ENCODE measurements at places on chromosomes 5 and 9. TPM values are rescaled to one million over a fixed set of nuclear protein-coding genes. Genes with fewer than 3 reads are reported as not detected.
A peak's percentile ranks its signal among the peaks of the same experiment; 100 is the strongest.

GRCh38 chr5:89457411-89458331 lies 574.7 kb upstream of the MEF2C start:
- no peak for DNase-seq

DNA sequence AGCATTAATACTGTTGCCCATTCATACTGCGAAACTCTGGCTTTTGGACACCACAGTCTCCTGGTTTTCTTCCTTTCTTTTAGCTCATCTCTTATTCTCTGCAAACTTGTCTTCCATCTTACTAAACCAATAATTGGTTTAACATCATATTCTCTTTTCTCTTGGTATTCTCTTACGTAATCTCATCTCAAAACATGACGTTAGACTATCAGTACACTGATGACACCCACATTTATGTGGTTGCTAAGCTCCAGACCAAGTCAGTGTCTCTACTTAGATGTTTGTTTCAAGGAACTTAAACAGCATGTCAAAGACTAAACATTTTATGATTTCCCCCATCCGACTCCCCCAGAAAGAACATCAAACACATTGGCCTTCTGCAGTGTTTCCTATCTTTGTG lies 2.1 kb downstream of the PRRC1 start:
- DNase-seq, result no peak

DNA sequence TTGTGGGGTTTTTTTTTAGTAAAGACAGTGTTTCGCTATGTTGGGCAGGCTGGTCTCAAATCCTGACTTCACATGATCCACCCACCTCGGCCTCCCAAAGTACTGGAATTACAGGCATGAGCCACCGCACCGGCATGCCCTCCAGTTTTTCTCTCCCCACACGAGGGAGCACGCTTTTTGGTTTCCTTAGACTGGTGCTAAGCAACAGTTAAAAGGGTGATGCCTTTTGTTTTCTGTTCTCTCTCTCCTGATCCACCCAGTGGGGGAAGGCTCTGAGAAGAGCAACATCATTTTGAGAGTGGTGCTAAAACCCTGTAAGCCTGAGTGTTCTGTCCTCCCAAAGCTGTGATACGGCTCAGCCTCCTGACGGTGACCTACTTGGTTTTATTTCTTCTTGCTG lies 146.6 kb downstream of the MAN2A1 start:
- no peak for DNase-seq

GRCh38 chr5:153813901-153814300 lies 224.8 kb downstream of the FAM114A2 start:
- DNase-seq, result no peak

DNA sequence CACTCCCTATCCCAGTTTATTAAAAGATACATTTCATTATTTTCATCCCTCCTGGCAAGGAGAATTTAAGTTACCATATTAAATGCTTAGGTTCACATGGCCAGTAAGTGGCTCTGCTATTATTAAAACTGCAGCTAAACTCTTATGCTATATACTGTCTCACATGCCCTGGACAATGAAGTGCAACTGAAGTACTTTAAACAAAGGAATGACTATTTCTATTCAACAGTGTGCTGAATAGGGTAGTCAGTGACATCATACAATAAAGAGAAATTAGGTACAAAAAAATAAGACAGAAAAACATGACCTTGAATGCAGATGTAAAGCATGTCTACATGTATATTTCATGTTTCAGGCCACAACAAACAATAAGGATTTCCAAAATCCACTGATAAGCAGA lies 282.6 kb upstream of the SMC2 start:
- no peak for DNase-seq

DNA sequence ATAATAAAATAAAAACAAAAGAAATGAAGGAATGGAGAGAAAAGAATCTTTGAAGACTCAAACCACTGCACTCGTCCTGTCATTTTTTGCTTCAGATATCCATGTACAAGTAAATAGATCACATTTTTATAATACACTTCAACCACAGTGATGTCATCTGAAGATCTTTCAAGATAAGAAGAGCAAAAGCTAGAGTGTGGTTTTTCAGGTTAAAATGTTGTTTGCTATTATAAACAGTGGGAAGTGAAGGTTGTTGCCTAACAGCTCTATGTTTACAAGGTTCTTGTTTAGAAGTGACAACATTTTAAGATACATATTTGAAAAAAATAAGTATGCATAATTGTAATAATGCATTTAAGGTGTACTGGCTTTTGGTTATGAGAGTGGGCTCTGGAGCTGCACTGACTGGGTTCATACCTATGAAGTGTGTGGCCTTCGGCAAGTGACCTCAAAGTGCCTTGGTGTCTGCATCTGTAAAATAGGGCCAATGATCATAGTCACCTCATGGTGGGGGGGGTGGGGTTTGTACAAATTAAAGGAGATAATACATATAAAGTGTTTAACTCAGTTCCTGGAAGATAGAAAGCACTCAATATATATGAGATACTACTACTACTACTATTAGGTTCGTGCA lies 45.5 kb upstream of the IL7R start:
- DNase-seq, result no peak

Gene GDF9
- 0.08 TPM for polyA plus RNA-seq

GRCh38 chr9:72271613-72272478 lies 93.2 kb downstream of the ZFAND5 start:
- peak; percentile 60 for DNase-seq

Gene ELOVL7
- polyA plus RNA-seq, result 0.21 TPM

GRCh38 chr9:68747043-68747533 lies 42.0 kb downstream of the PIP5K1B start:
- no peak for DNase-seq

Measured in liver (tissue), 10 donors.